MV-4-11 (cell line): ENCODE measurements at places on chromosomes 16 and 17.

DNA sequence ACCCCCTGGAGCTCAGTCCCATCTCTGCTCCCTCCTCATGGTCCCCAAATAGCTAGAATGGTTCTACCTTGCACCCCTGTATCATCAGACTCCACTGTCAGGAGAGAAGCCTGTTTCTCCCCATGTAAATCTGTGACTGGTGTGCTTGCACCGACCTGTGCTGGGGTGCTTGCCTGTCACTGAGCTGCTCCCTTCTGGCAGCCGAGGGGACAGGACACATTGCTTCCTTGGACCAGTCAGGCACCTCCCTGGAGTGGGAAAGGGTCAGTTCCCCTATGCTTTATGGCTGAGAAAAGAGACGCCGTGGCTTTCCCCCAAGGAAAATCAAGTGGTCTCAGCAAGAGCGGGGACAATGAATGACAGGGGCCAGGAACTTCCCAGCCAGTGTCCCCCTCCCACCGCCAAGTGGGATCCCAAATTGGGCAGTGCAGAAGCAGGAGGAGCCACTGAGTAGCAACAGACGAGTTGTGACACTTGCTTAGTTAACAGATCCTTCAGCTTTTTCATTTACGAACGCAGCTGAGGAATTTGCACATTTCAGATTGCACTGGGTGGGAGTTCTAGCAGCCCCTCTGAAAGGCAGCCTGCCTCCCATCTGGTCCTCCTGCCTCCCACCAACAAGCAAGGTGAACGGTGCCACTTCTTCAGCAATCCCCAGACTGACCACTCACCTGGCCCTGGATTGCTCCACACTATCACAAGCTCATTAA is 156.4 kb downstream of the KATNIP start:
- no peak for DNase-seq

DNA sequence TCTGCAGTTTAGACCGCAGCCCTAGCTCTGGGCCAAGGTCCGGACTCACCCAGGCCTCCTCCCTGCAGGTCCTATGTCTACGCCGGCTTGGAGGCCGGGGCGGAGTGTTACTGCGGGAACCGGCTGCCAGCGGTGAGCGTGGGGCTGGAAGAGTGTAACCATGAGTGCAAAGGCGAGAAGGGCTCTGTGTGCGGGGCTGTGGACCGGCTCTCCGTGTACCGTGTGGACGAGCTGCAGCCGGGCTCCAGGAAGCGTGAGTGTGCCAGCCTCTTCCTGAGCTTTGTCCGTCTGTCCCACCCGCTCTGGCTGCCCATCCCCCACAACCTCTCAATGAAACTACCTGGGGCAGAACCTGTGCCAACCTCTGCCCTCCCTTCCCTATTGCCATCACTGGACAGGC is 20.1 kb downstream of the WSCD1 start:
- DNase-seq = no peak

- DNase-seq = no peak
Observed at GRCh38 chr17:65145743-65146142, 8.6 kb downstream of the RGS9 start.

- DNase-seq = peak; percentile 33
Observed at GRCh38 chr17:28216528-28216927, 102.5 kb upstream of the TMEM97 start.

- DNase-seq = no peak
Observed at GRCh38 chr16:27108826-27109665, 42.3 kb downstream of the C16orf82 start.

- peak; percentile 86 for DNase-seq
Observed at GRCh38 chr16:83939266-83939855, 13.7 kb upstream of the OSGIN1 start.

DNA sequence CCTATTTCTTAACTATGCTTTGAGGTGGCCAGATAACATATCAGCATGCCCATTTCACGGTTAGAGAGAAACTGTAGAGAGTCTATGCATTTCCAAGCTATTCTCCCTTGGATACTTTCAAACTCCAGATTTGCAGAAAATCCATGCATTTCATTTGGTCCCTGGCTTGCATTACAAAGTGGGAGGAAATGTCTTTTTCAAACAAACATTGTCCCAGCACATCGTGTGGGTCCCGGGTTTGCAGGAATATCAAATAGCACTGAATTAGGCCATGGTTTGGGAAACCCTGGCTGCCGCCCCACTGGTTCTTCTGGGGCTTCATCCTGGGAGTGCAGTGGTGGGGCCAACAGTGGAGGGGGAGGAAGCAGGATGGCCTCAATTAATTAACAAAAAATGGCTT is 171.9 kb downstream of the IRX5 start:
- no peak for DNase-seq

DNA sequence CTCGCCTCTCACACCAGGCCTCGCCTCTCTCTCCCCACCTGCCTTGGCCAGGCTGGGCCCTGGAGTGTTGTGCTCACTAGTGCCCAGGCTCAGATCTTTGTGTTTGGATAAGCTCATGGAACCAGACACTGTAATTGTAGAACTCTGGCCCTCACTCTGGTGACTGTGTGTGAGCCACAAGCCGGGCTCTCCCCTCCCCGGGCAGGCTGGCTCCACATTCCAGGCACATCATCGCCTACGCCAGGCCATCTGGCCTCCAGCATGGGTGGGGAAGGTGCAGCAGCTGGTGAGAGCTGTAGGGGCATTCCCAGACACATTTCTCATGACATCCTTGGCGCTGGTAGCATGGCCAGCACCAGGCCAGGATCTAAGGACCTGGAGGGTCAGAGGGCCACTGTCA is 202.3 kb downstream of the RAB11FIP4 start:
- DNase-seq = no peak

GRCh38 chr17:6558276-6558675 is 1.9 kb upstream of the PITPNM3 start:
- no peak for DNase-seq

GRCh38 chr16:80029761-80030481 is 429.4 kb upstream of the MAF start:
- no peak for DNase-seq

GRCh38 chr16:27346819-27347218 is 33.0 kb downstream of the IL4R start:
- DNase-seq = peak; percentile 78
